ENCODE measurements at places on chromosomes 6 and 20. TPM values are rescaled to one million over a fixed set of nuclear protein-coding genes. Genes with fewer than 3 reads are reported as not detected.

GRCh38 chr6:41120058-41120457 lies 34.1 kb downstream of the TREML1 start:
- DNase-seq = no peak

GRCh38 chr6:44052419-44053023 lies 74.7 kb downstream of the MRPL14 start:
- DNase-seq = peak; percentile 58

DNA sequence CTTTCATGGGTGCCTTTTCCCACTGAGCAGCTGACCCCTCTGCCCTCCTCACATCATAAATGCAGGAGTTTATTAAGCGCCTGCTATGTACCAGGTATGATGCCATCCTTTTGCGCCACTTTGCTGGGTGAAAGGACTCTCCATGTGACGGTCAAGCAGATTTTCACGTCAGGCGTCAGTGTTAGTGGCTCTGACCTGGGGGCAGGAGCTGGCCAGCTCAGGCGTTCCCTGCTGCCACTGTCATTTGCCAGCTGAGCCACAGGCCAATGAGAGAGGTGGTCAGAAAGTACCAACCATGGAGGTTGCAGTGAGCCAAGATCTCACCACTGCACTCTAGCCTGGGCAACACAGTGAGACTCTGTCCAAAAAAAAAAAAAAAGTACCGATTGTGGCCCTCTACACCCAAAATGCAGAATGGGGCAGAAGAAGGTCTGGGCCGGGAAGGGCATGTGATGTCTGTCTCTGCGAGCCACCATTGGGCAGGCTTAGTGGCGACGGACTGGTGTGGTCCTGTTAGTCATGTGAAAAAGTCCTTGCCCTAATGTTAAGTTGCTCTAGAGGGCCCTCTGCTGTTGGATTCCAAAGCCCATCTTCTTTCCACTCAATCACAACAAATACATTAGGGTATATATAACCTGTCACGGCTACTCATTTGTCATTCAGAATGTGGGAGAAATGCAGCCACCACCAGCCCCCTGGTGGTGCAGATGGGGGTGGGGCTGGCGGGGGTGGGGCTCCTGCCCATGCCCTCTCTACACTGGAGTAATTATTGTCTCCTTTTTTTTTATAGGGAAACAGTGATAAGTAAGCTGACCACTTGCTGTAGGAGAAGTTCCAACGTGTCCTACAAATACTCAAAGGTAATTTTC lies 18.4 kb upstream of the SLC22A1 start:
- DNase-seq = peak; percentile 31

DNA sequence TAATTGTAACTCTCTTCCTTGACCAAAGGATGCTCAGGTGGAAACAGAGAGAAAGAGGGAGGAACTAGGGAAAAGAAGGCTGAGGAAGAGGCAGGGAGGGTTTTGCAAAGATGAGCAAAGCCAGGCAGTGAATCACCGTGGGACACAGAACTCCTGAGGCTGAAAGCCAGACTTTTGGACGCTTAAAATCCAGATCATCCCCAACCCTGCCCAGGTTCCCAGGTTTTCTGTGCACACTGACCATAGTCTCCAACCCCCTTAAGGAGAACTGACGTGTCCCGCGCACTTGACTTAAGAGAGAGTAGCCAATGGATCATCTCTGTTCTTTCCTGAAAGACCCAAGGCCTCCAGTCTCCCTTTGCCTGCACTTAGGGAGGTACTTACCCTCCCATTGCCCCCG lies 75.3 kb downstream of the LRFN2 start:
- DNase-seq = no peak

FAM209B gene
- polyA plus RNA-seq = not detected

Measured in muscle of back (tissue), 13 donors.